Activated T-helper 1 cell treated with anti-CD3 and anti-CD28 coated beads, Interleukin-12 subunit alpha, Interleukin-12 subunit beta, Interleukin-2, Interleukin-4 antibody, amounts not matched to agents 30 ng/mL and 10 ng/mL and 1 ng/mL, durations not matched to agents 14 hours and 24 hours and 36 hours (primary cell): ENCODE measurements at places on chromosomes 16 and 17. TPM values are rescaled to one million over a fixed set of nuclear protein-coding genes. Genes with fewer than 3 reads are reported as not detected.

Gene KLHL10
- total RNA-seq = not detected in 2 replicates

Gene TMEM204
- 22.8 and 23.7 TPM in 2 replicates for total RNA-seq

Gene FBXL16
- total RNA-seq = 6.3 and 7.6 TPM in 2 replicates

Gene MT2A
- 348 and 365 TPM in 2 replicates for total RNA-seq

Gene OGFOD1
- 87.9 and 90.9 TPM in 2 replicates for total RNA-seq

Gene NPTX1
- 23.4 and 24.2 TPM in 2 replicates for total RNA-seq

Gene CDRT15
- total RNA-seq = not detected in 2 replicates

Gene MPP2
- 0.91 and 1.4 TPM in 2 replicates for total RNA-seq

Gene CHST4
- total RNA-seq = not detected in 2 replicates

Gene GP1BA
- not detected in 2 replicates for total RNA-seq
